ENCODE measurements at places on chromosomes 6 and 20.

GRCh38 chr20:17871181-17871580 is 97.4 kb downstream of the SNX5 start:
- DNase-seq: no peak

DNA sequence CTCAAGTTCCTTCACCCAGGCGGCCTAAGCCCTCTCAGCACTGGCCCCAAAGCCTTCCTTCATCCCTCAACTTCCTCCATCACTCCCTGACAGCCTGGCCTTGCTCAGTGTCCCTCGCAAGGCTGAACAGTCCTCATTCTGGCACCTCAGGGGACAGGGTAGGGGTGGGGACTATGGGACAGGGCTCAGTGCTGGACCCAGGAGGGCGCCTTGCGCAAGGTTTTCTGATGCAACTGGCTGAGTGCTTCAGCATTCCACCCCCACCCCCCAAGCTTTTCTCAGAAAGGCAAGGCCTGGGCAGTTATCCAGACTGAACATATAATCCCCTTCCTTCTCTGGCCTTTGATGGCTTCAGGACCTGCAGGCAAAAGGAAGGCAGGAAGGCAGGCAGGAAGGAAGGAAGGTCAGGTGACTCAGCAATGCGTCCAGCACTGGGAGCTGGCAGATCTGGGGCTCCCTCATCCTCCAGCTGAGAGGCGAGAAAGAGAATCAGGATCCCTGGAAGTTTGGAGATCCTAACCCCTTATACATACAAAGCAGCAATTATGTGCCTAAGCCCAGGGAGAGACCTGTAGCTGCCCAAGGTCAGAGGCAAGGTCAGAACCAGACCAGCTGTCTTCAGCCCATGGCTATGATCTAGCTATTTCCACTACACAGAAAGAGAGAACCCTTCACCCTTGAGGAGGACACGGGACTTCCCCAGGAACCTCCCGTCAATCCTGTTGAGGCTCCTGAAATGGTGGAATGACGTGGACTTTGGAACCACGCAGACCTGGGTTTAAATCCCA is 8.6 kb upstream of the TRIB3 start:
- DNase-seq: no peak

DNA sequence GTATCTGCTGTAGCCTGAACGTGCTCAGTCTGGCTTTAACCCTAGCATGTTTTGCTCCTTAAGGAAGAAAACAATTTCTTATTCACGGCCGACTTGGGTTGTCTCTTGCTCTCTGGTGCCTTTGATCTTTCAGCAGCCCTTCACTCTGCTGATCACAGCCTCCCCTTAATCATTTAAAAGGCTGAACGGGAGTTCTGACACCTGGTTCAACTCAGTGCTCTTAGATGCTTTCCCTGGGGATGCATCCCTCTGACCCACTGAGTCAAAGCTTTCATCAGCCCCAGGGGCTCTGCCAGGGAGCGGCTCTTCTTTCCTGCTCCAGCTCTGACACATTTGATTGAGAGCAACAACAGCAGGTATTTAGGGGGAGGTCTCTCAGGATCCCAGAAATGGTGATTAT is 79.0 kb upstream of the FYN start:
- DNase-seq: no peak

DNA sequence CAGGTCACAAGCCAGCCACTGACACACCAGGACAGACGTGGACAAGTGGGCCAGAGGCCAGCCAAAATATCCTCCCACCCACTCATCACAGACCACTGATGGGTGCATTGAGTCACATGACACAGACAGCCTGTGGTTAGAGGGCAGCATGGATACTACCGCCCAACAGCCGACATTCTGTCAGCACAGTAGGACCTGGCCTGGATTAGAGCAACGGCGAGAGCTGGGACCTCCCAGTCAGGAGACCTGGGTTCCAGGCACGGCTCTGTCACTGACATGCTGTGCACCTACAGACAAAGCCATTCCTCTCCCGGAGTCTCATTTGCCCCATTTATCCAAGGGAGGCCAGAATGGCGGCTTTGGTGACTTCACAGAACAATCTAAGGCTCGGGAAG is 8.0 kb downstream of the ZNF335 start:
- DNase-seq: no peak

DNA sequence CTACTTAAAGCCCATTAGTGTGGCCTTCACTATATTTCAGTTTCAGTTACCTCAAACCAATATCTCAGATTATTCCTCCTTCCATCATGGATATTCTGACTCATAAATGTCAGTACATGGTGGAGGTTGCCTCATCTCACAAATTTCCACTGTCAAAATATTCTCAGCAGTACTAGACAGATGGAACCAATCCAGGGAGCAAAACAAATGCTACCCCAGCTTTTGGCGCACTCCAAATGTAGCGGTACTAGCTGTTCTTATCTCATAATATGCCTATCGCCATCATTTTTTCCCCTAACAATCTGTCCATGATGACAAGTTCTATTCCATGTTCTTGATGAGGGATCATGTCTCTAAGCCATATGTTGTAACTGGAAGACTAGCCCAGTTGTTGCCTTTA is 1026.1 kb downstream of the KIF16B start:
- no peak for DNase-seq

GRCh38 chr20:37804584-37805566 is 98.1 kb upstream of the VSTM2L start:
- no peak for DNase-seq

GRCh38 chr6:149094156-149094555 is 223.4 kb upstream of the TAB2 start:
- no peak for DNase-seq

GRCh38 chr6:36032261-36032660 is 4.7 kb downstream of the MAPK14 start:
- DNase-seq: no peak

DNA sequence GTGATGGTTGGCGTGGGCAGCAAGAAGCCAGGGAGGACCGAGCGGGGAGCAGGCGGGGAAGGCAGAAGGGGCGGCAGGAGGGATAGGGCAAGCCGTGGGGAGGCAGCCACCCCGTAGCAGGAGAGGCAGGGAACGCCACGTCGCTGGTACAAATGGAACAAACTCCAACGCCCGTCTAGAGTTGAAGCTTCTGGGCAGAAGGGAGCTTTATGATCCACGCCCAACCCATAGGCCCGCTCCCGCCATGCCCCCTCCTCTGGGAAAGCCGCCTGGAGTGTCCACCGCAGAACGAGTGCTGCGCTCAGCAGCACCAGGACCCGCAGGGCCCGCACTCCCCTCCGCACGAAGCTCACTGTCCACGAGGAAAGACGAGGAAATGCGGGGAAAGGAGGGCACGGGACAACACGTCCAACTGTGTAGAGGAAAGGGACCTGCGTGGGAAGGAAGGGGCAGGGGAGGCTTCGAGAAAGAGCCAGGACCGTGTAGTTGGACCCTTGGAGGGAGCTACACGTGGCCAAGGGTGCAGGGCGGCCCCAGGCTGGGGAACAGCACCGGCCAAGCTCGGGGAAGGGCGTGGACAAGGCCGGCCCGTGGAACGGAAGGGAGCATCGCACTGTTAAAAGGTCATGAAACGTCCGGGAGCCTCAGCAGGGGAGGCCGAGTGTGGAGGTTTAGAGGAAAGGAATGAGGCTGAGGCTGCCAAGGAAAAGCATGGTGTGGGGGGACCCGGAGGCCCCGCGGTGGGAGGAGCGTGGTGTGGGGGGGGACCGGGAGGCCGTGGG is 204.0 kb downstream of the DLL1 start:
- no peak for DNase-seq

GRCh38 chr6:156780102-156780641 is 3.0 kb downstream of the ARID1B start:
- peak; percentile 38 for DNase-seq

- no peak for DNase-seq
Measured at GRCh38 chr6:42460883-42461282, 9.2 kb upstream of the TRERF1 start.

DNA sequence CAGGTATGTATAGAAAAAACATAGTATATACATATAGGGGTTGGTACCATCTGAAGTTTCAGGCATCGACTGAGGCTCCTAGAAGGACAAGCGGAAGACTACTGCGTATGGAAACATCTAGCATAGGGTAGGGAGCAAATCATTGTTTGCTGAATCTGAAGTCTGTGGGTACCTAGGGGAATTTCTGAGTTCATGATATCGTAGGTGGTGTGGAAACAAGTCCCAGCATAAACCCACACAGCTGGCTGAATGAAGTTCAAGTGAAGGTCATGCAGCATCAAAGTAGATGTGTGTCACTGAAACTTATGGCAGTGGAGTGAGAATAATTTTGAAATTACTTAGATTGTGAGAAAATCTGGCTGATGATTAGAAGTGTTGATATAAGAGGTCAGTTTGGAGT is 39.4 kb downstream of the MAP7 start:
- DNase-seq: no peak

- DNase-seq: no peak
Measured at GRCh38 chr6:125142618-125143017, 11.0 kb upstream of the TPD52L1 start.

DNA sequence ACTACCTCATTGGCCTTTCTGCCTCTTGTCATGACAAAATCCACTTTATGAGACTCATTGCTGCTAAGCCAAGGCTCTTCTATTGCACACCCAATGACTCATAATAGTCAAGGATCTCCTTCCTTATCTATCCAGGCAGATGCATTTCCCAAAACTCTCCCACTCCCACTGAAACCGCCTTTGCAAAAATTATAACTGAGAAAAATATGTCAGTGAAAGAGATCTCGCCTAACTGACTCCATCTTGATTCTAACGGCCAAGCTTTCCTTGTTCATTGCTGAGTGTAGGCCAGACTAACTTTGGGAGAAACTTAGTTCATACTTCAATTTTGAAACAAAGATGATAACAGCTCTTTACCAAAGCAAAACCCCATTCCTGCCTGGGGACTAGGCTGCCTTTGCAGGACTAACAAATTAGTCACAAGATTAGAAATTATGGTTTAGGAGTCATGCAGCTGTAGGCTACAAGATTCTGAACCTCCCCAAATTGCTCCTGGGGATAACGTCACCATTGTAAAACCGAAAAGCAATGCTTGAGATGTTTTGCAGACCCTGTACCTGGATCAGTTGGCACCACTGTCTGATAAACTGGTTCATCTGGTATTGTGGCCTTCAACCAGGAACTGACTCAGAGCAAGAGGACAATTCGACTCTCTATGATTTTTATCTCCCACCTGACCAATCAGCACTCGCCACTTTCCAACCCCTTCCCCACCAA is 47.1 kb downstream of the HAO1 start:
- DNase-seq: no peak

DNA sequence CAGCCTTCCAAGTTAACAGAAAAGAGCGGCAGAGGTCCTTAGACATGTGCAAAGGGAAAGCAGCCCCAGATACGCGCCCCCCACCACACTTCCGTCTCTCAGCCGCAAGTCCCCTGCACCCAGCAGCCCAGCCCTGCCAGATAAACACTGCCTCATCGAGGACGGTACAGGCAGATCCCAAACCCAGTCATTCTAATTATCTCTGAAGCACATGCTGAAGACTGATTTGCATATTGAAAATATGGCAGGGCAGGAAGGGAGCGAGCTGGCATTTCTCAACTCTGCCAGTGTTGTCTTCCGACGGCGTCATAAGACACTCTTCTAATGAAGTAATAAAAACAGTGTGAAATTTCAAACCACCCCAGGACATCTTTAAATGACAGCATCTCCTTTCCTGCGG is 122.8 kb upstream of the CDH4 start:
- DNase-seq: no peak

DNA sequence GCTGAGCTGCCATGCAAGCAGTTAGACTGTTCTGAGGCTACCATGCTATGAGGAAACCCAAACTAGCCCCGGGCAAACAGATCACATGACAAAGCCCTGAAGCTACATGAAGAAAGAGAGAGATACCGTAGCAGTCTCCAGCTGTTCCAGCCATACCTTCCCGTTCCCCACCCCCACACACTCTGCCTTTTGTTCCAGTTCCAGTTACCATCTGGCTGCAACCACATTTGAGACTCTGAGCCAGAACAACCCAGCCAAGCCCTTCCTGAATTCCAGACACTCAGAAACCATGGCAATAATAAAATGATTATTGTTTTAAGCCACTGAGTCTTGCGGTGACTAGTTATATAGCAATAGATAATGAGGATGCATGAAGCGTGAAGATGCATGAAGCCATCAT is 28.3 kb downstream of the RIN2 start:
- DNase-seq: no peak

DNA sequence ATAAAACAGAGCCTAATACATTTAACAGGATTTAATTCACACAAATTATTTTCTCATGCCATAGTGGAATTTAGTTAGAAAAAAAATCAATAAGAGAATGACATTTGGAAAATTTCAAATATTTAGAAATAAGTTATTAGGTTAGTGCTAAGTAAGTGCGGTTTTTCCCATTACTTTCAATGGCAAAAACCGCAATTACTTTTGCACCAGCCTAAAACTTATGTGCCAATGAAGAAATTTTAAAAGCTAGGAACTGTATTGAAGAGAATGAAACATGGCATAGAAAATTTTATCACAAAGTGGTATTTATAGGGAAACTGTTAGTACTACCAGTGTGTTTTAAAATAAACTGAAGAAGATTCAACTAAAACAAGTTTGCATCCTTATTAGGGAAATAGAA is 228.3 kb upstream of the FKBP1C start:
- DNase-seq: no peak

DNA sequence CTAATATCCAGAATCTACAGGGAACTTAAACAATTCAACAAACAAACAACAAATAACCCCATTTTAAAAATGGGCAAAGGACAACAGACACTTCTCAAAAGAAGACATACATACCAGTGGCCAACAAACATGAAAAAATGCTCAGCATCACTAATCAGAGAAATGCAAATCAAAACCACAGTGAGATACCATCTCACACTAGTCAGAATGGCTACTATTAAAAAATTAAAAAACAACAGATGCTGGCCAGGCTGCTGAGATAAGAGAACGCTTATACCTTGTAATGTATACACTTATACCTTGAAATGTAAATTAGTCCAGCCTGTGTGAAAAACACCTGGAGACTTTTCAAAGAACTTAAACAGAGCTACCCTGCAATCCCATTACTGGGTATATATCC is 166.8 kb downstream of the IBTK start:
- DNase-seq: no peak

GRCh38 chr20:3043322-3043721 is at the start of gene GNRH2:
GNRH2 (plus strand) TSS chr20:3043622; CDS start chr20:3044415, 793 bp downstream.
- DNase-seq: no peak

DNA sequence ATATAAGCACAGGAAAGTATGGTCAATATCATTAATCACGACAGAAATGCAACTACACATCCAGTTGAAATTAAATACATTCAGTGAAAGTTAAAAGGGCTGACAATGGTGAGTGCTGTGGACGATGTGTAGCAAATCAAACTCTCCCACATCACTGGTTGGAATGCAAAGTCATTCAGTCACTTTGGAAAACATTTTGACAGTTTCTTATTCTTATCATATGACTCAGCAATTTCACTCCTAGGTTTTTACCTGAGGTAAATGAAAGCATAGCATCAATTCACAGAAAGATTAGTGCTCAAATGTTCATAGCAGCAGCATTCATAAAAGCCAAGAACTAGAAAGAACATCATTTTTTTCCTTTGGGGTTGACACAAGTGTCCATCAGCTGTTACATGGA is 28.6 kb upstream of the SAMD5 start:
- no peak for DNase-seq

GRCh38 chr20:53738039-53738944 is 144.7 kb upstream of the ZNF217 start:
- DNase-seq: no peak

GRCh38 chr6:10690651-10691445 is 3.6 kb downstream of the C6orf52 start:
- DNase-seq: no peak

Data from activated CD4-positive, alpha-beta T cell treated with anti-CD3 and anti-CD28 coated beads for 24 hours (primary cell).